Esophagus squamous epithelium (tissue), 5 donors: ENCODE measurements at places on chromosomes 12 and 14. TPM values are rescaled to one million over a fixed set of nuclear protein-coding genes. Genes with fewer than 3 reads are reported as not detected.
A peak's percentile ranks its signal among the peaks of the same experiment; 100 is the strongest.

GRCh38 chr12:93430280-93430679 lies 11.5 kb downstream of the UBE2N start:
- no peak for DNase-seq
- peaks cover 7% of the 10 kb centered on the region for H3K4me1 ChIP-seq
- H3K27ac ChIP-seq = no peak overlapping the region

DNA sequence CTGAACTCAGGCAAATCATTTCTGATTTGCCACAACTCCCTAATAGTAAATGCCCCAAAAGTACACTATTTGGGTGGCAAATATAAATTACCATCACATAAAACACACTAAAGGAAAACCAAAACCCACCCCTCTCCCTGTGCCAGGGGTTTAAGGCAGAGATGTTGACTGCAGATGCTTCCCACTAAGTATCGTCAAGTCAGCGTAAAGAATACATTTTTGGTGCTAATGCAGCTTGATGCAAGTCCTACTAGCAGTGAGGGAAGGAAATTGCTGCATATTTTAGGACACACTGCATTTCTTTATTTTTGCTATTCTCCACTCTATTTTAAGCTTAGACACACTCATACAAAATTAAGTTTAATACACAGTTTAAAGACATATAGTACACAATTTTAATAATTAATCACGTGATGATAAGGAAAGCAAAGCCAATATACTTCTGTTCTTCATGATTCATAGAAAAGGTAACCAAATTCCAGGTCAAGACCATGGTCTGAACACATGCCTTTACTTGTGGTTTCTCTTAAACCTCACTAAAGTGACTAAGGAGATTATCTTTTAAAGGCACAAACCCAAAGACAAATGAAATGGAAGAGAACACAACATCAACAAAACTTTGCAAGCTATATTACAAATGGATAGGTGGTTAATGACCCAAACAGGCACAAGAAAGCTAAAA lies 162.2 kb downstream of the STXBP6 start:
- no peak for DNase-seq
- no peak overlapping the region for H3K27ac ChIP-seq
- no peak overlapping the region for H3K4me3 ChIP-seq
- no peaks in the 10 kb centered on the region for H3K4me1 ChIP-seq
- no peaks in the 10 kb centered on the region for H3K36me3 ChIP-seq

DNA sequence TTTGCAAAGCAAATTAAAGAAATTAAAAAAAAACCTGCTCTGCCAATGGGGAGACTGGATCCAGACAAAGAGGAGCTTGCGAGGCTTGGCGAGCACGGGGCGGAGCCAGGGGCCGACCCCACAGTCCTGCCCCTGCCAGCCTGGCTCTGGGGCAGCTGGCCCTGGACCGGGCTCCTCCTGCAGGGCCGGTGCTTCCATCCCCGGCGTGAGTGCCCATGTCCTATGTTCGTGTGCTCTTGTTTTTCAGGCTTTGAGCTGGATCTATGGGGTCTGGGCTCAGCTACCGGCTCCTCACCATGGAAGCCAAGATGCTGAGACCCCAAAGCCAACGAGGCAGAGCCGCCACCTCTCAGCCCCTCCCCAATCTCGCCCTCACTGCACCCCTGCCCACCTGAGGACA lies 176.8 kb downstream of the KIF26A start:
- no peak overlapping the region for H3K4me3 ChIP-seq
- no peaks in the 10 kb centered on the region for H3K36me3 ChIP-seq
- H3K27me3 ChIP-seq = no peaks in the 10 kb centered on the region

- no peak overlapping the region for H3K27ac ChIP-seq
- H3K36me3 ChIP-seq = no peaks in the 10 kb centered on the region
- no peak for DNase-seq
- no peak overlapping the region for H3K4me3 ChIP-seq
These were observed 4.1 kb upstream of the PLEK2 start for GRCh38 chr14:67416085-67416484.

GRCh38 chr14:24389226-24389848 lies 9.5 kb upstream of the NYNRIN start:
- H3K36me3 ChIP-seq = no peaks in the 10 kb centered on the region
- no peak overlapping the region for H3K4me3 ChIP-seq
- H3K4me1 ChIP-seq = peaks cover 5% of the 10 kb centered on the region

DNA sequence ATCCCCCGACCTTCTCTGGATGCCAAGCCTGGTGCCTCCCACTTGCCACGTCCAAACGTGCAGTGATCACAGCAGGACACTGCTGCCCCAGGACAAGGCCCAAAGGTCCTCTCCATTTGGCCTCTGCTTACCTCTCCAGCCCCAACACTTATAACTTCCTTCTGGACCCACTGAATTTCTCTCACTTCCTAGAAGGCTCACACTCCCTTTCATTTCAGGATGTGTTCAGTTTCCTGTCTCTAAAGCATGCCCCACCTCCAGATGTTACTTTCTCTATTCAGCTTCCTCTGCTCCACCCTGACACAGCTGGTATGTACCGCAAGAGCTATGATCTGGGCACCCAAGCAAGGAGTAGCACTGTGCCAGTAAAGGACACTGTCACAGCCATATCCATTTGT lies 33.0 kb downstream of the CDKL1 start:
- H3K27ac ChIP-seq = peak overlapping the region; percentile 79
- peak overlapping the region; percentile 53 for H3K4me3 ChIP-seq
- no peak for DNase-seq
- peaks cover 61% of the 10 kb centered on the region for H3K4me1 ChIP-seq
- H3K27me3 ChIP-seq = no peaks in the 10 kb centered on the region
- H3K36me3 ChIP-seq = no peaks in the 10 kb centered on the region

- H3K4me1 ChIP-seq = no peaks in the 10 kb centered on the region
- H3K4me3 ChIP-seq = no peak overlapping the region
- H3K27me3 ChIP-seq = no peaks in the 10 kb centered on the region
- no peak overlapping the region for H3K27ac ChIP-seq
These were observed 153.9 kb upstream of the AVPR1A start for GRCh38 chr12:63304887-63305316.

DNA sequence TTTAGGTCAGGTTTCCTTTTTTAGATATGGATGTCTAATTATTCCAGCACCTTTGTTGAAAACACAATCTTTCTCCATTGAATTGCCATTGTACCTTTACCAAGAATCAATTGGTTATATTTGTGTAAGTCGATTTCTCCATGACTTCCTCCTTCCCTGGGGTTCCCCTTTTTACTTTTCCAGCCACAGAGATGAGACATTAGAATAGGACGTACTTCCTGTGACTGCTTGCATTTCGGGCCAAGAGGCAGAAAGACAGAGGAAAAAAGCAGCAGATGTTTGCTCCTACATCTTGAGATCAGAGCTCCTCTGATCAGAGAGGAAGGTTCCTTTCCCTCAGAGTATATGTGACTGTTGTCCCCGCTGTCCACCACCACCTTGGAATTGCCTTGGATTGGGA lies 453.7 kb upstream of the RGS6 start:
- no peaks in the 10 kb centered on the region for H3K36me3 ChIP-seq
- no peak for DNase-seq
- H3K27me3 ChIP-seq = no peaks in the 10 kb centered on the region
- H3K27ac ChIP-seq = peak overlapping the region; percentile 33

DNA sequence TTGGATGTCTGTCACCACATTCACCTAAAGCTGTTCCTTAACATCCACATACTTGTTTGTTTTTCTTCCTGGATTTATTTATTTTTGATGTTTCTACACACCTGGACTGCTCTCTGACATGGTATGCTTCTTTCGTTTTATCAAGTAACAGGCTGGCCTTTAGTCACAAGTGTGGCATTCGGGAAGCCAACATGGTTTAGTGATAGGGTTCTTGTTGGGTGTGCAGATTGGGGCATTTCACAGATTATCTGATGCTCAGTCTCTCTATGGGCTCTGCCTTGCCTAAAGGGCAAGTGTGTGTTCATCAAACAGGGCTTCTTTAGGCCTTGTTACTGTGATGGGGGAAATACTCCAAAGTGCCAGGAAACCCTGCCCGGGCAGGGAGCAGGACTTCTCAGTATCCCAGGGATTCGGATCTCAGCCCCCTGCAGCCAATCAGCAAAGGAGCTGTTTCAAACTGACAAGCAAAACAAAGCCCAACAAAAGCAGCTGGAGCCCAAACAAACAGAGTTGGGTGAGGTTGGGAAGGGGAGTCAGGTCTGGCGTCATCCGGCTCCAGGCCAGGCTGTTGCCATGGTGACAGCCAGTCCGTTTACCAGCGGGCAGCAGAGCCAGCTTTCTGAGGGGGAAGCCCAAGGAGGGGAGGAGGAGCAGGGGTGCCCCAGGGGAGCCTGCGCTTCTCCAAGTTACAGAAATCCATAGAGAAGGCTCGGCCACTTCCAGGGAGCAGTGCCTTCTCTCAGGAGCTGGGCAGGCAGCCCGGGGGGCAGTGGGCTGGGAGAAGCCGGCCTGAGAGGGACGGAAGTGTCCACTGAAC lies 31.9 kb downstream of the FOS start:
- DNase-seq = no peak
- peaks cover 15% of the 10 kb centered on the region for H3K4me1 ChIP-seq
- H3K27me3 ChIP-seq = no peaks in the 10 kb centered on the region
- no peaks in the 10 kb centered on the region for H3K36me3 ChIP-seq
- peak overlapping the region; percentile 6 for H3K4me3 ChIP-seq

DNA sequence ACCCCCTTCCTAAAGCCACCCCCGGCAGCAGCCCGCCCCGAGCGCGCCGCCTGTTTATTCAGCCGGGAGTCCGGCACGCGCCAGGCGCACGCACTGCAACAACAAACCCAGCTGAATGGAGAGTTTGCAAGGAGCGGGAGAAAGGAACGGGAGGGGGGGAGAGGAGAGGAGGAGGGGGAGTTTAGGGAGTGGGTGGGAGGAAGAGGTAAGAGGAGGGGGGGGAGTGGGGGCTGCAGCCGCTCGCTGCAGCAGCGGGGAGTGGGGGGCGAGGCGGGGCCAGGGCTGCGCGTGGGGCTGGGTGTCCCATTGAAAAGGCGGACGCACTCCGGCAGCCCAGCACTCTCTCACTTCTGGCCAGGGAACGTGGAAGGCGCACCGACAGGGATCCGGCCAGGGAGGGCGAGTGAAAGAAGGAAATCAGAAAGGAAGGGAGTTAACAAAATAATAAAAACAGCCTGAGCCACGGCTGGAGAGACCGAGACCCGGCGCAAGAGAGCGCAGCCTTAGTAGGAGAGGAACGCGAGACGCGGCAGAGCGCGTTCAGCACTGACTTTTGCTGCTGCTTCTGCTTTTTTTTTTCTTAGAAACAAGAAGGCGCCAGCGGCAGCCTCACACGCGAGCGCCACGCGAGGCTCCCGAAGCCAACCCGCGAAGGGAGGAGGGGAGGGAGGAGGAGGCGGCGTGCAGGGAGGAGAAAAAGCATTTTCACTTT lies at the start of gene ASCL1:
Gene ASCL1, plus strand, starts transcription at position 336 of the 712 bp plus-strand sequence. CDS start 571 bp downstream, outside the sequence.
- peak within 1 kb of the TSS; percentile 40 for H3K4me3 ChIP-seq
- H3K4me1 ChIP-seq = peaks cover 34% of the 10 kb centered on the region
- peaks cover 12% of the 10 kb centered on the region for H3K27me3 ChIP-seq

DNA sequence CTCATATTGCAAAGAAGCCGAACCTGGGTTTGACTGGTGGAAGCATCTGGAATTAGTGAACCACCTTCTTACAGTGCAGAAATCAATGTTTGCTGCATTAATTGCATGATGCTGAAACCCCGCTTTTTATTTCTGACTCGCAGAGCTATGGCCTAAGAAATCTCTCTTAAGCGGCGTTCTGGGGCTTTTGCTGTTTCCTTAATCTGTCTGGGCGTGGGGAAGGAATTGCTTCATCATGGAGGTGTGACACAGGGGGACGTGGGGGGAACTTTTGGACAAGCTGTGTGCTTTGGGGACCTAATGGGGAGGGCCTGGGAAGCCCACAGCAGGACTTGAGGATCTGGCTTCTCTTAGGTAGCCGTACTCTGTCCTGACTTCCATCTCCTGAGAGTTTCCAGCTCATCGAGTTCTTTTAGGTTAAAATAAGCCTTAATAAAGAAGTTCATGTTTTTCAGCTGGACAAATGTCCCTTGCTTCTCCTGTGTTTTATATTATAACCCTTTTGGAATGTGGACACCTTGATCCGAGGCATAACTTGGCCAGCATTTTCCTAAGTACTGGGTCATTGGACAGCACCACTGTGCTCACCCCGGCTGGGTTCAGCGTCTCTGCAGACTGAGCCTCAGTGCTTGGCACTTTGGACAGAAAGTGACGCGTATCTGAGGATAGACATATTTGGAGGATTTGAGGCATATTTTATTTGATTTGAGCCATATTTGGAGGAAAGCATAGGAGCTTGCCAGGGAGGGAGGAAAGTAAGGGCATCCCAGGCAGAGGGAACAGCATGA lies 192.1 kb upstream of the MYL2 start:
- H3K4me1 ChIP-seq = no peaks in the 10 kb centered on the region
- H3K4me3 ChIP-seq = no peak overlapping the region
- H3K27me3 ChIP-seq = no peaks in the 10 kb centered on the region
- H3K27ac ChIP-seq = no peak overlapping the region
- H3K36me3 ChIP-seq = no peaks in the 10 kb centered on the region

GRCh38 chr14:25103271-25103670 lies 53.3 kb upstream of the STXBP6 start:
- no peak for DNase-seq
- no peaks in the 10 kb centered on the region for H3K27me3 ChIP-seq
- no peak overlapping the region for H3K4me3 ChIP-seq
- H3K36me3 ChIP-seq = no peaks in the 10 kb centered on the region
- no peaks in the 10 kb centered on the region for H3K4me1 ChIP-seq

DNA sequence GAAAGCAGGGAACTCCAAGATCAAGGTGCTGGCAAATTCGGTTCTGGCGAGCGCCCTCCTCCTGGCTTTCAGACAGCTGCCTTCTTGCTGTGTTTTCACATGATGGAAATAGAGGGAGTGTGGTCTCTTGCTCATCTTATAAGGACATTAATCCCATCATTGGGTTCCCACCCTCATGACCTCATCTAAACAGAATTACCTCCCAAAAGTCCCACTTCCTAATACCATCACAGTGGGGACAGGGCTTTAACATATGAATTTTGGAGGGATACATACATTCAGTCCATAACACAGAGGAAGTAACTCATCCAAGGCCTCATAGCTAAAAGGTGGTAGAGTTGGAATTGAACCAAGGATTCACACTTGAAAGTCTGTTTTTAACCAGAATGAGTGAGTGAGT lies 28.6 kb downstream of the DYRK2 start:
- H3K27me3 ChIP-seq = no peaks in the 10 kb centered on the region
- H3K4me1 ChIP-seq = no peaks in the 10 kb centered on the region
- H3K4me3 ChIP-seq = no peak overlapping the region
- H3K36me3 ChIP-seq = peaks cover 7% of the 10 kb centered on the region
- DNase-seq = no peak

GRCh38 chr12:14681190-14681589 lies 15.2 kb downstream of the GUCY2C start:
- H3K27me3 ChIP-seq = no peaks in the 10 kb centered on the region
- H3K27ac ChIP-seq = no peak overlapping the region
- no peaks in the 10 kb centered on the region for H3K36me3 ChIP-seq

The CCDC175 gene
- not detected for total RNA-seq

The CLEC4D gene
- total RNA-seq = not detected

The CRADD gene
- 22.3 TPM for total RNA-seq

The OR4K15 gene
- not detected for total RNA-seq

The CCND2 gene
- 41.9 TPM for total RNA-seq

The ZC2HC1C gene
- total RNA-seq = 5.0 TPM

The SLC10A1 gene
- total RNA-seq = not detected

The FRMD6 gene
- total RNA-seq = 98.1 TPM

The GPR68 gene
- total RNA-seq = 5.6 TPM

The EFS gene
- total RNA-seq = 34.4 TPM

The ACOT4 gene
- 1.3 TPM for total RNA-seq

The POTEG gene
- not detected for total RNA-seq

The TCTN1 gene
- total RNA-seq = 4.4 TPM

The SDSL gene
- 3.1 TPM for total RNA-seq
